ENCODE measurements at places on chromosomes 16 and 17. TPM values are rescaled to one million over a fixed set of nuclear protein-coding genes. Genes with fewer than 3 reads are reported as not detected.
A peak's percentile ranks its signal among the peaks of the same experiment; 100 is the strongest.

- no peak overlapping the region for H3K27ac ChIP-seq
- DNase-seq = no peak
- H3K36me3 ChIP-seq = no peaks in the 10 kb centered on the region
- H3K27me3 ChIP-seq = no peaks in the 10 kb centered on the region
- H3K4me3 ChIP-seq = no peak overlapping the region
- no peaks in the 10 kb centered on the region for H3K4me1 ChIP-seq
Observed at GRCh38 chr16:48627148-48627547, 17.2 kb upstream of the N4BP1 start.

- no peaks in the 10 kb centered on the region for H3K36me3 ChIP-seq
- no peak overlapping the region for H3K27ac ChIP-seq
- no peaks in the 10 kb centered on the region for H3K4me1 ChIP-seq
- no peak overlapping the region for H3K4me3 ChIP-seq
- H3K27me3 ChIP-seq = no peaks in the 10 kb centered on the region
- no peak for DNase-seq
Observed at GRCh38 chr16:9378876-9379275, 287.4 kb downstream of the HAPSTR1 start.

DNA sequence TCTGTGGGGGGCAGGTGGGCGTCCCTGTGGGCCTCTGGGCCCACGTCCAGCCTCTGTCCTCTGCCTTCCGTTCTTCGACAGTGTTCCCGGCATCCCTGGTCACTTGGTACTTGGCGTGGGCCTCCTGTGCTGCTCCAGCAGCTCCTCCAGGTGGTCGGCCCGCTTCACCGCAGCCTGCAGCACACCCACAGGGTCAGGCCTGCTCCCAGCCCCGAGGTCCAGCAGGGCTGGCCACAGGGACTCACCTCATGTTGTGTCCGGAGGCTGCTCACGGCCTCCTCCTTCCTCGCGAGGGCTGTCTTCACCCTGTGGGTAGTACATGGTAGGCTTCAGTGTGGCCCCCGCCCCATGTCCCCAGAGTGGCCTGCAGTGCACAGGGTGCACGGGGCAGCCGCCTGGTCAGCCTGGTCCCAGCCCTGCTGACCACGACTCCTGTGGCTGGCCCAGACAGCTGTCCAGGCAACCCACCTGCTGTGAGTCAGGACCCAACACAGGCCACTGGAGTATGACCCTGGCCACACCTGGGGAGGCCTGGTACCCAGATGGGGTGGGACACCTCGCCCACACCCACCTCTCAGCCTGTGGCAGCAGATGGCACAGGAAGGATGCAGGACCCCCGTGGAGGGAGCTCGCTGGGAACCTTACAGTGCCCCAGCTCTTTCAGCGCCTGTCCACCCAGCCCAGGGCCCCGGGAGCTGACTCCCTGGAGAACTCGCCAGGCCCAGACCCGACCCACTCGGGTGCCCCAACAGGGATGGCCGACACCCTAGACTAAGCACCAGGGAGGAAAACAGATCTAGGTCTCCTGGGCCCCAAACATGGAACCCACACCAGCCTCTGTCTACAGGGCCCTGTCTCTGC is 23.9 kb upstream of the AATK start:
- H3K36me3 ChIP-seq = no peaks in the 10 kb centered on the region
- DNase-seq = no peak
- no peak overlapping the region for H3K27ac ChIP-seq
- no peaks in the 10 kb centered on the region for H3K4me1 ChIP-seq

DNA sequence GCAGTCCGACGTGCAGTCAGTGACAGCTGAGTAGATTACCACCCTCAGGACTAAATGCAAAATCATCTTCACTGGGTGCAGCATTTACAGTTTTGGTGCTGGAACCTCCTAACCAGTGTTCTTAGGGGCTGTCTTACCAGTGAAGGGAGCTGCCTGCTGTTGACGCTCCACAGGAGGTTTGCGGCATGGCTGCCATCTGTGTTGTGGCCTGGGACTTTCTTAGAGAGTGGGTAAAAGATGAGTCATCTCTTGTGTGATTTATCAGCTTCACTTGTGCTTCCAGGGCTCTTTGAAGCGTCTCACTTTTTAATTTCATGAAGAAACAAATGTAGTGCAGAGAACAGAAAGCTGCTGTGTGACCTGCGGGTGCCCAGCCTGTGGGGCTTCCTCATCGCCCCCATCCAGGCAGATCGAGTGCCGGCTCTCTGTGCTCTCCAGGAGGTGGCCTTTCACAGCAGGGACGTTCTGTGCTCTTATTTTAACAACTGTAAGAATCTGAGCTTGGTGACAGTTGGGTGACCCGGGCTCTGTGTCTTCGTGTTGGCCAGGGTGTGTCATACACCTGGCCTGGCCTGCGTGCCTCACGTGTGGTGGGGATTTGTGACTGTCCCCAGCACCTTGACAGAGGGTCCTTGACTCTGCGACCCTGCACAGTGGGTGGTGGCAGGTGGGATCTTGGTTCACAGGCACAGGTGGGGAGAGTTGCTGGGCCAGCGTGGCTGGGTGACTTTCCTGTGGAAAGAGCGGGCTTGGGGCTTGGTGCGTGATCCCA is 24.3 kb upstream of the ZNF750 start:
- peak; percentile 16 for DNase-seq
- H3K4me3 ChIP-seq = no peak overlapping the region
- no peaks in the 10 kb centered on the region for H3K36me3 ChIP-seq
- H3K4me1 ChIP-seq = peaks cover 18% of the 10 kb centered on the region

GRCh38 chr17:6365200-6365943 is 69.5 kb downstream of the AIPL1 start:
- H3K4me3 ChIP-seq = peak overlapping the region; percentile 48
- H3K36me3 ChIP-seq = no peaks in the 10 kb centered on the region
- H3K27me3 ChIP-seq = no peaks in the 10 kb centered on the region
- H3K27ac ChIP-seq = peak overlapping the region; percentile 98
- peaks cover 25% of the 10 kb centered on the region for H3K4me1 ChIP-seq

- no peak for DNase-seq
- H3K36me3 ChIP-seq = peaks cover 34% of the 10 kb centered on the region
- no peaks in the 10 kb centered on the region for H3K27me3 ChIP-seq
- H3K27ac ChIP-seq = peak overlapping the region; percentile 90
Observed at GRCh38 chr17:58007781-58008706, 998 bp upstream of the SRSF1 start.

- no peaks in the 10 kb centered on the region for H3K27me3 ChIP-seq
- H3K4me1 ChIP-seq = no peaks in the 10 kb centered on the region
- H3K27ac ChIP-seq = no peak overlapping the region
- H3K4me3 ChIP-seq = no peak overlapping the region
Observed at GRCh38 chr16:79776243-79776847, 175.8 kb upstream of the MAF start.

- H3K4me3 ChIP-seq = no peak overlapping the region
- no peaks in the 10 kb centered on the region for H3K27me3 ChIP-seq
- DNase-seq = no peak
- H3K27ac ChIP-seq = no peak overlapping the region
Observed at GRCh38 chr16:6019490-6019991, 921.9 kb upstream of the EEF2KMT start.

GRCh38 chr17:19940722-19941464 is 36.7 kb downstream of the AKAP10 start:
- peaks cover 43% of the 10 kb centered on the region for H3K4me1 ChIP-seq
- H3K27me3 ChIP-seq = no peaks in the 10 kb centered on the region
- H3K27ac ChIP-seq = peak overlapping the region; percentile 67
- peak; percentile 88 for DNase-seq
- H3K4me3 ChIP-seq = peak overlapping the region; percentile 5
- peaks cover 34% of the 10 kb centered on the region for H3K36me3 ChIP-seq

DNA sequence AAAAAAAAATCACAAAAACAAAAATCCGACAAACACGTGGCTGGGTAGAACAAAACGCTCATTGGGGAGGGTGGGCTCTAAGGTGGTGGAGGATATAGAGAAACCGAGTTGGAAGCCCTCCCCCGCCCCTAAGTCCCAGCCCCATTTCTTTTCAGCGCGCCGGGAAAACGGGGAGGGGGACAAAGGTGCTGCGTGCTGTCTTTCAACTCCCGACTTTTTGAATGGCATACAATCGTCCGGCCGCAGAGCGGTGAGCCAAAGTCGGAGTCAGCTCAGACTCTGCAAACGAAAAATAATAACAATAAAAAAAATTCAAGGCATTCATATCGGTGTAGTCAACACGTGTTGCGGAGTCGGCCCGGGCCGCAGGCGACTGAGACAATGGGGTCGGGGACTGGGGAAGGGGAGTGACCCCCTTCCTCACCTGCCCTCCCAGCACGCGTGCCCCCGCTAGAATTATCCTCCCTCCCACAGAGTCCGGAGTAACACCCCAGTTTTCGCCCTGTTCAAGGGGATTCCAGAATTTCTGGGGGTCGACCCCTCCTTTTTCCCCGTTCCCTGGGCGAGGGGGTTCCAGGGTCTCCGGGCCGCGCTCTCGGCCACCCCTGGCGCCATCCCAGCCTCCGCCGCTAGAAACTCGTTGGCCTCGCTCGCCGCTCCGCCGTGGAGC is 1.7 kb upstream of the IGF2BP1 start:
- no peaks in the 10 kb centered on the region for H3K4me1 ChIP-seq
- no peak overlapping the region for H3K4me3 ChIP-seq
- no peaks in the 10 kb centered on the region for H3K36me3 ChIP-seq
- H3K27me3 ChIP-seq = peaks cover 93% of the 10 kb centered on the region
- no peak overlapping the region for H3K27ac ChIP-seq

DNA sequence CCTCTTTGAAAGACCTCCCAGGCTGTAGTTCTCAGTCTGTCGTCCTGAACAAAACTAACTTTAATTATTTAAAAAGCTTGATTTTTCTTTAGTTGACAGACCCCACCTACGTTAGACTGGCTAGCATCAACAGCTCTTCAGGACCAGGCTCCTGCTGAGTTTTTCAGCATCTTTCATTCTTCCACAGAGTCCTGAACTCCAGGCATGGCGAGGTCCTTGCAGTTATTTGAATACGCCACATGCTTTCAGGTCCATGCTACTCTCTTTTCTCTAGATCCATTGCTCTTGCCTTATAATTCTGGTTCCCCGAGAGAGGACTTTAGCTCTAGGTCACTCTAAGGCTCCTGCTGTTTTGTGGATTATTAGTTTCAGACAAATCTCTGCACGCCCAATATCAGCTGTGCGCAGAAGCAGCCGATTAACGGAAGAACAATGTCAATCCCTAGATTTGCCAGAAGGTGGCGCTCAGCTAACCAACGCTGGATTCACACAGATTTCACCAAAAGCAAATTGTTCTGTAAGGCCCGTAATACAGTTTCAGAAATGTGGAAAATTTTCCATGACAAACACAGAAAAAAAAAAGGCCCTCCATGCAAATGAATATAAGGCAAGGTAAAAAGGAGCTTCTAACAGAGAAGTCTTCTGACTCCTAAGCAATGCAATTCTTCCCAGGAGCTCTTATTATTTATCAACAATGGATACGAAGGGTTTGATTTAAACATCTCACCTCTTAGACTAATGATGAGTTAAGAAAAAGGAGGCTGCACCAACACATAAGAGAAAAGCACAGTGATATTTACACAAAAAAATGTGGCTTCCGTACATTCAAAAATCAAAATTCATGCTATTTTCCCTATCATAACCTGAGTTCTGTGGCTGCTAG is 33.5 kb upstream of the BCO1 start:
- no peak overlapping the region for H3K27ac ChIP-seq
- H3K4me3 ChIP-seq = no peak overlapping the region
- no peaks in the 10 kb centered on the region for H3K36me3 ChIP-seq
- peaks cover 6% of the 10 kb centered on the region for H3K4me1 ChIP-seq
- H3K27me3 ChIP-seq = no peaks in the 10 kb centered on the region

DNA sequence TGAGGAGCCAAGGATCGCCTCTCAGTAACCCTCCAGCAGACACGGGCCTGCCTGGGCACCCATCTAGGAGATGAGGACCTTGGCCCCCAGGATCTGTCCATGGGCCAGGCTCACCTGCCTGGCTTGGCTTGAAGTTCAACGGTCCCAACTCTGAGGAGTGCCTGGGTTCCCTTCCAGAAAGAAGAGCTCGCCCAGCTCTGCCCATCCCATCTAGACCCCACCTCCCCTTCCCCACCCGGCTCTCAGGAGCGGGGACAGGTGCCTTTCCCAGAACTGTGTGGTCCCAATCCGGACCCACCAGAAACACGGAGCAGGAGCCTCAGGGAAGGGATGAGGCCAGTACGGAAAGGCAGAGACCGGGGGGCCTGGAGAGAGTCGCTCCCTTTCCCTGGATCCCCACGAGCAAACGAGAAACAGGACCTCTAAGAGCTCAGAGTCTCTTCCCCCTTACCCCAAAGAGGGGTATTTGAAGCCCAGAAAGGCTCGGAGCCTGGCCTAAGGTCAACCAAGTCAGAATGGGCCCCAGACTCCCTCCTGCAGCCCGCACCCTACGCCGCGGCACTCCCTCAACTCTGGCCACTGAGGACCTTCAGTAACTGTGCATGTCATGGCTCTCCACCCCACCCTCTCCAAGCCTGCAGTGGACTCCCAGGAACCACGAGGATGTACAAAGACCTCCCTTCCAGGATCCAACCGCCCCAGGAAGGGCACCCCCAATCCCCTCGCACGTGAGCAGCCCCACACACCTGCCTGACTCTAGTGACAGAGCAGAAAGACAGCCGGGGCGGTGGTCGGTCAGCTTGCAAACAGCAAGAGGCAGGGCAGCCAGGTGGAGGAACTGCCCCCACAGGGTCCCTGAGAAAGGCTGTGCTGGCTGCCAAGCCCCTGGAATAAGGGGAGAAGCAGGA is 5.4 kb downstream of the CLUH start:
- H3K4me1 ChIP-seq = peaks cover 15% of the 10 kb centered on the region
- no peak overlapping the region for H3K27ac ChIP-seq
- no peaks in the 10 kb centered on the region for H3K27me3 ChIP-seq
- peaks cover 7% of the 10 kb centered on the region for H3K36me3 ChIP-seq
- H3K4me3 ChIP-seq = no peak overlapping the region

DNA sequence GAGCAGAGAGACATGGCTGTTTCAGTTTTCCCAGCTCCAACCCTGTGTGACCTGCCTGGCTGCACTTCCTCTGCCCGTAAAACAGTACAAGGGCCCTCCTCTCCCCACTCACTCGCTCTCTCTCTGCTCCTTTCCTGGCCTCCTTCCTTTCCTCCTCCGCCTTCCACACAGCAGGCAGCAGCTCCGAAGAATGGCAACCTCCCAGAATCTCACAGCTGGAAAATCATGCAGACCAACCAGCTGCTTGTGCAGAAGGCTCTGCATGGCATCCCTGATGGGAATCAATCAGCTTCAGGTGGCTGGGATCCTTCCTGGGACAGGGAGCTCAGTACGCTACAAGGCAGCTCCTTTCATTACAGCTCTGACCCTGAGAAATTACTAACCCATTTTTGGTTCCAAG is 27.4 kb downstream of the TMEM132E start:
- H3K36me3 ChIP-seq = no peaks in the 10 kb centered on the region
- DNase-seq = no peak
- H3K27ac ChIP-seq = no peak overlapping the region
- no peak overlapping the region for H3K4me3 ChIP-seq
- H3K27me3 ChIP-seq = peaks cover 13% of the 10 kb centered on the region

DNA sequence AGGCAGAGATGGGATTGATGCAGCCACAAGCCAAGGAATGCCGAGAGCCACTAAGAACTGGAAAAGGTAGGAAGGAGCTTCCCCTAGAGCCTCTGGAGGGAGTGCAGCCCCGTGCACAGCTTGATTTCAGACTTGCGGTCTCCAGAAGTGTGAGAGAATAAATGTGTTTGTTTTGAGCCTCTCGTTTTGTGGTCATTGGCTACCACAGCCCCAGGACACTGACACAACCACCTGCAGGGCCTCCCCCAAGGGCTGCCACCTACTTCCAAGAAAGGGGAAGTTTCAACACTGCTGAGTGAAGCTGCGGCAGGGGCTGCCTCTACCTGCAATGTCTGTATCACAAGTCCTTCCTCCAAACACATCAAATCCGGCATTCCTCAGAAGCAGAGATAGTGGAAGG is 346.9 kb downstream of the C16orf95 start:
- H3K4me3 ChIP-seq = no peak overlapping the region
- no peak for DNase-seq
- no peaks in the 10 kb centered on the region for H3K36me3 ChIP-seq
- no peak overlapping the region for H3K27ac ChIP-seq
- no peaks in the 10 kb centered on the region for H3K27me3 ChIP-seq

Gene NPIPA8
- total RNA-seq = not detected

Gene MYH13
- not detected for total RNA-seq

All from PC-3 (cell line).